ENCODE measurements at places on chromosomes 12 and 14.

GRCh38 chr12:96020314-96021003 lies 14.9 kb downstream of the LTA4H start:
- no peak for DNase-seq

- no peak for DNase-seq
Observed at GRCh38 chr12:71410844-71411243, 28.8 kb upstream of the LGR5 start.

DNA sequence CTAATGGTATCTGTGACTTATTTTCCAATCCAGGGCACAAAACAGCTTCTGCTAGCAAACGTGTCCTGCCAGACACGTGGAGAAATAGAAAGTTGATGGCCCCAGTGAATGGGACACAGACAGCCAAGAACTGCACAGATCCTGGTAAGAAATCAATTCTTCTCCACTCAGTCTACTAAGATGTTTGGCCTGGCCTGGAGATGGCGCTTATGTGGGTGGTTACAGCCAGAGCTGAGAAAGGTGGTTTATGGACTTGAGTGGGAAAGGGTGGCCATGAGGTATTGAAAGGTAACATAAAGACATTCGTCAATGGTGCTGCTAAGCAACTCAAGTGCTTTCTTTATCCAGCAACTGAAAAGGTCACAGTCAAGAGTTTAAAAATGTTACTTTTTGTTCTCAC lies 2.9 kb downstream of the SLC24A4 start:
- DNase-seq = no peak

DNA sequence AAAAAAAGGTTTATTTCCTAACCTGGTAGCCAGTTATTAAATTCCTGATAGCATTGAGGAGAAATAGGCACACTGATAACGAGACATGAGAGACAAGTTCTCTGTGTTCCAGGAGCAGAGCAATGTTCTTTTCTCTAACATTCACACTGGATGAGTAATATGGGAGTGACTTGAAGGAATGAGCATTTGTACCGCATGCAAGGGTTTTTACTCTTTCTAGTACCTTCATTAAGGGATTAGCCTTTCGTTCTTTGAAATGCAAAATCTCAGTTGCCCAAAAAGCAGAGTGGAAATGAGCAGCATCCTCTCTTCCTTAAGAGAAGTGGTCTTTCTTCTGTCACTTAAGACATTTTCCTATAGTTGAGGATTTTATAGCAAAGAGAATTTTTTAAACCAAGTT lies 54.7 kb downstream of the FGD4 start:
- DNase-seq = peak; percentile 21

DNA sequence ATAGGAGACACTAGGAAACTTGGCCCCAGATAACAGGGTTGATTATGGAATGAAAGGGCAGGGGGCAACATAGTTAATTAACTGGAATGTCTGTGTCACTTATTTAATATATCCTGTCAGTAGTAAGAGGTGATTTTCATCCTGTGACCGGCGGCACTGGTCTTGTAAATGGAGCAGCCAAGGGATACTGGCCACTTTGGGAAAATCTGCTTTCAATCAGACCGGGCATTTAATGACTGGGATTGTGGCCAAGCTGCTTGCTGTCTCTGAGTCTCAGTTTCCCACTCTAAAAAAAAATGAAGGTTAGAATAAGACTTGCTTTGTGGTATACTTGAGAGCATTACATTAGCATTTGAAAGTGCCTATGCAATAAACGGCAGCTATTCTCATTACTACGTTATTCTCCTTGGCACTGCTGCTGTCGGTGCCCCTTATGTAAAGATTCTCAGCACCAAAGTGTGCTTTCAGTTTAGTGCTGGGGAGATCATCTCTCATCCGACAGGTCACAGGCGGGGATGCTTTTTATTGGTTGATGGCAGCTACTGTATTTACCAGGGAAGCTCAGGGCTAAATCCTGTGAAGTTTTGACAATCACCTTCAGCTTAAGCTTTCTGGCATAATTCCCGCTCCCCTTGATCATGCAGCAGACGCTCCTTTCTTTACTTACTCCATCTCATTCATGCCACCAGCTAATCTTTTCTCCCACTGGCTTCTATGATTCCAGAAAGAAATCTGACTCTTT lies 162.1 kb downstream of the ESRRB start:
- DNase-seq = no peak

GRCh38 chr12:56449622-56449984 lies 377 bp upstream of the TIMELESS start:
- no peak for DNase-seq

- no peak for DNase-seq
Observed at GRCh38 chr12:40099423-40099853, 6.4 kb downstream of the SLC2A13 start.

- no peak for DNase-seq
Observed at GRCh38 chr12:51357374-51358047, 11.0 kb upstream of the CELA1 start.

- peak; percentile 0 for DNase-seq
Observed at GRCh38 chr14:26841920-26842741, 244.3 kb upstream of the NOVA1 start.

DNA sequence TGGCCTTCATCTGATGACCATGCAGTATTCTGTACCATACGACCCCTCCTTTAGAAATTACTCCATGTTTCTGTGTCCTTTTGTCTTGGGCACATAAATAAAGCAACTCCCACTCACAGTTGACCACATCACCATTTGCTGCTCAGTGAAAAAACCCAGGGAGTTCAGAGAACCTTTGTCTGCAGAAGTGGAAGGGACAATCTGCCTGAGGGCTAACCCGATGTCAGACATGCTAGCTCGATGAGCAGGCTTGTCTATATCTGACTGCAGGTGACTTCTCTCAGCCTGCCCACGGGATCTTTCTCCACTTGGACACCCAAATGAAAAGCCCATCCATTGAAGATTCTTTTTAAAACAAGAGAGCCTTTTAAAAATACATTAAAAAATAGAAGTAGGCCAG lies 45.7 kb upstream of the GRIP1 start:
- DNase-seq = no peak

- DNase-seq = no peak
Observed at GRCh38 chr12:57898308-57898970, 42.9 kb upstream of the ATP23 start.

DNA sequence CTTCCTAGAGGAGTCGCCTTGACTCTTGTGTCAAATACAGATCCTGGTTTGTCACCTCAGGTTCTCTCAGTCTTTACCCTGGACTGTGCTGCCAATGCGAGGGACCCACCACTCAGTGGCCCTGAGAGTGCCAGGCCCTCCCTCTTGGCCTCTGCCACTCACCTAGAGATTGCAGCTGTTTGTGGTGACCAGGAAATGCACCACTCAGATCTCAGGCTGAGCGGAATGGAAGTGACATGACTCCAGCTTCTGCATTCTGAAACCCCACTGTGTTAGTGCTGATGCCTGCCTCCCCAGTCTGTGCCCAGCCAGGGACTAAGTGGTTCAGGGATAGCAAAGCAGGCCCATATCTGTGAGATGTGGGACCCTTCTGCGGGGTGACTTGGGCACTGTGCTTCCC lies 27.8 kb upstream of the NEDD1 start:
- DNase-seq = no peak

DNA sequence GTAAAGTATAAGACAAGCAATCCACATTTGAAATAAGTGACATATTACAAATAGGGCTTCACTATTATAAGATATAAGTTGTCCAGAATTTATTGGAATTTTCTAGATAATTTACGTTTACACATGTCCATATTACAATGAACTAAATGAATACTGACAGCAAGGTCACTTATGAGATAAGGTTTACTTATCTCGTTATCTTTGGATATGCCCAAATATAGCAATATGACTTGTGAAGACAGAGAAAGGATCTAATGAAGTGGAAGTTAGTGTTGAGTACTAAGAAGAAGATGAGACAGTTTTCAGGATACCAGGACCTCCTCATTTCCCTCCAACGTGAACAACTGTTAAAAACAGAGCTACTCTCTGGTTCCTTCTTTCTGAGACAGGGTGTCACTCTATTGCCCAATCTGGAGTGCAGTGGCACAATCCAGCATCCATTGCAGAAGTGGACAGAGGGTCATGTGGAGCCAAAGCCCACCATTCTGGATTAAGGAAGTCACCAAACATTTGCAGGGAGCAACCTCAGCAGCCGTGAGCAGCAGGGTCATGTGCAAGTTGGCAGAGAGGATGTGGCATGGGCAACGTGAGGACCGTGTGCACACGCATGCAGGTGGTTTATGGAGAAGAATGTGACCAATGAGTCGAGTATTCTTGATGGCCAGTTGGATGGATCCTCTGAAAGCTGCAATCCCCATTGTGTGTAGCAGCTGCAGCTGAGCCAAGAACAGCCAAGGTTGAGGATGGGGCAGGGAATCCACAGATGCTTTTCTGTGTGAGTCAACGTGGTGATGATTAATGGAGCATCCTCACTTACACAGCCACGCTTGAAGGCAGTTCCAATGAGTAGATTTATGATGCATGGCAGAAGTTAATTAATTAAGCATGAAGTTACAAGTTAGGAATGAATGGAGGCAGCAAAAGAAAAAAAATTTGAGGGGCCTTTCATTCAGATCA lies 111.0 kb downstream of the BICD1 start:
- DNase-seq = peak; percentile 32

- no peak for DNase-seq
Observed at GRCh38 chr12:67968321-67968720, 20.9 kb upstream of the IFNG-AS1 start.

GRCh38 chr14:76323331-76324050 lies 52.4 kb upstream of the ESRRB start:
- DNase-seq = no peak

DNA sequence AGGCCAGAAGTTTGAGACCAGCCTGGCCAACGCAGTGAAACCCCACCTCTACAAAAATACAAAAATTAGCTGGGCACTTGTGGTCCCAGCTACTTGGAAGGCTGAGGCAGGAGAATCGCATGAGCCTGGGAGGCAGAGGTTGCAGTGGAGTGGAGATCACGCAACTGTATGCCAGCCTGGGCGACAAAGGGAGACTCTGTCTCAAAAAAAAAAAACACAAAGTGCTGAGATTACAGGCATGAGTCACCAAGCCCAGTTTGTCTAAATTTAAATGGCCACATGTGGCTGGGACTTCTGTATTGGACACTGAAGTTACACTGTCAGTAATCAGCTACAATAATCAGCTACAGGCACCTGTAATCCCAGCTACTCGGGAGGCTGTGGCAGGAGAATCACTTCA lies 100.9 kb upstream of the AEBP2 start:
- no peak for DNase-seq

- DNase-seq = no peak
Observed at GRCh38 chr12:52836042-52836466, 1.9 kb upstream of the KRT79 start.

- no peak for DNase-seq
Observed at GRCh38 chr14:91029456-91030217, 30.8 kb downstream of the RPS6KA5 start.

DNA sequence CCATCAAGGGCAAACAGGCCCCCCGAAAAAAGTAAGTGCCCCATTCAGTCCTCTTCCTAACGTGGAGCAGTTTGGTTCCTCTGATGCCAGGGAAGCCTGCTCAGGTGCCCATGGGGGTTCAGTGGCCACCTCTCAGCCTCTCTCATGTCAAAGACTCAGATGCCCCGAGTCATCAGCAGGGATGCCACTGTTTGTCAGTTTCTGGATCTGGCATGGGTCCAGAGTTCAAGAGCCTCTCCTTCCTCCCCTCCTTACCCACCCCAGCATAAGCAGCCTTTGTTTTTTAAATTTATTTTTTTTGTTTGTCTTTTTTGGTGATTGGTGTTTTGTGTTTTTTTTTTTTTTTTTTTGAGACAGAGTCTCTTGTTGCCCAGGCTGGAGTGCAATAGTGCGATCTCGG lies 11.3 kb downstream of the KMT5A start:
- DNase-seq = no peak

DNA sequence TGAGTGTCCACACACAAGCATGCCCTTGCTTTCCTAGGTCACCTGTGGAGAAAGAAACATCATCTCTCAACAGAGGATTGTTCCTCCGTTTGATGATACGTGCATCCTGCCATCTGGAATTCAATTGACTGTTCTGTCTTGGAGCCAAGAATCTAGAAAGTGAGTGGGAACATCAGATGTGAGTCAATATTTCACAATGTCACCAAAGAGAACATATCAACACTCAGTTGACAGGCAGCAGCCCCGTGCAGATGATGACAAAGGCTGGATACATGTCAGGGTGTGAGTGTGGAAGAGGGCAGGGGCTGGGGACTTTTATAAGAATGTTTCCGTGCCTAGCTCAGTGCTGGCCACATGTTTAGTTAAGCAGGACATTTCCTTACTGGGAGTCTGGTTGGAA lies 76.1 kb downstream of the TBC1D30 start:
- no peak for DNase-seq

DNA sequence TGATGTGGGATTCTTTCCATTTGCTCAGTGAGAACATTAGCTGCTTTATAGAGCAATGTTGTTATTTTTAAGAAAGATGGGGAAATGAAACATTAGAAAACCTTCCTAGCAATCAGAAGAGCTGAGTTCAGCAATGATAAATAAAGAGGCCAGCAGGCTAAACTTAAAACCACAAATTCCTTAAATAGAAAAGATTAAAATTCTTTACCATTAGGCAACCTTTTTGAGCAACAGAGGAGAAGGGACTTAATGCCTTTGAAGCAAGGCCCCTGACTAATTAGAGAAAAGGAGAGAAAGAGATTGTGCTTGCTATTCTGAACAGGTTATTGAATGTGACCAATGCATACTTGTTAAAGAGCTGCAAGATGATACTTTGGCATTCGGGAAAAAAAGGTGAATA lies 160.8 kb upstream of the LMO3 start:
- DNase-seq = no peak

GRCh38 chr14:72621387-72622065 lies 272.4 kb downstream of the DPF3 start:
- DNase-seq = no peak

DNA sequence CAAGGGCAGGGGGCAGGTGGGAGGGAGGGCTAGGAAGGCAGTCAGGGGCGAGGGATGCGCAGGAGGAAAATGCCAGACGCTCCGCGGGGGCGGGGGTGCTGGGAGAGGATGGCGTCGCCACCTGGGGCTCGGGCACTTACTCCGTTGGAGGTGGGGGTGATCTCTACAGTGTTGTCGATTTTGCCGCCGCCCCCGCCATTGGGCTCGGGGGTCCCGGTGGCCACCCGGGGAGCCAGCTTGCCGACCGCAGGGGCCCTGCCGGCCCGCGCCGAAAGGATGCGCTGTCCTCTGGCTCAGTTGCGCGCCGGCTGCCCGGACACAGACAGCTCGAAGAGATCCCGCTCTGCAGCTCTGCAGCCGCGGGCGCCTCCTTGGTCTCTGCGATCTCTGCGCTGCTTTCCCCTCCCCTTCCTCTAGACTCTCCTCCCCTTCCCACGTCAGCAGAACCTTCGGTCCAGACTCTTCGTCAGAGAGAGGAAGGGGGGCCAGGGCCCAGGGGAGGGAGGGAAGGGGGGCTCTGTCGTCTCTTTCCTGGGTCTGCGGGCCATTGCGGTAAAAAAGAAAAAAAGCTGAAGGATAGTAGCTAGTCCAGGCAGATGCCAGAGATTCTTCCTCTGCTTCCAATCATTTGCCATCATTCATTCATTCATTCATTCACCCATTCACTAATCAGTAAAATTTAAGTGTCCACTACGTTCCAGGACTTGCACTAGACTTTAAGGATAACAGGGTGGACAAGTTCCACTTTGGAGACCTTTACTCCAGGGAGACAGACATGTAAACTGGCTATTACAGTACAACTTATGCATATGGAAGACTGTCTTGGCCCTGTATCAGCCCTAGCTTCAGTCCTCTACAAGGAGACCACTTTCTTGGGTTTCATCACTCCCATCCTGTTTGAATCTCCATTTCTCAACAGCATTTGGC lies at the start of gene SLC22A17:
Gene SLC22A17, minus strand, starts transcription at position 382 of the 927 bp plus-strand sequence.
- peak; percentile 81 for DNase-seq

GRCh38 chr14:89163031-89163636 lies 253.9 kb downstream of the FOXN3 start:
- no peak for DNase-seq

Measured in AG04450 (cell line).